Omental fat pad (tissue), 4 donors: ENCODE measurements at places on chromosomes 11 and 22.

DNA sequence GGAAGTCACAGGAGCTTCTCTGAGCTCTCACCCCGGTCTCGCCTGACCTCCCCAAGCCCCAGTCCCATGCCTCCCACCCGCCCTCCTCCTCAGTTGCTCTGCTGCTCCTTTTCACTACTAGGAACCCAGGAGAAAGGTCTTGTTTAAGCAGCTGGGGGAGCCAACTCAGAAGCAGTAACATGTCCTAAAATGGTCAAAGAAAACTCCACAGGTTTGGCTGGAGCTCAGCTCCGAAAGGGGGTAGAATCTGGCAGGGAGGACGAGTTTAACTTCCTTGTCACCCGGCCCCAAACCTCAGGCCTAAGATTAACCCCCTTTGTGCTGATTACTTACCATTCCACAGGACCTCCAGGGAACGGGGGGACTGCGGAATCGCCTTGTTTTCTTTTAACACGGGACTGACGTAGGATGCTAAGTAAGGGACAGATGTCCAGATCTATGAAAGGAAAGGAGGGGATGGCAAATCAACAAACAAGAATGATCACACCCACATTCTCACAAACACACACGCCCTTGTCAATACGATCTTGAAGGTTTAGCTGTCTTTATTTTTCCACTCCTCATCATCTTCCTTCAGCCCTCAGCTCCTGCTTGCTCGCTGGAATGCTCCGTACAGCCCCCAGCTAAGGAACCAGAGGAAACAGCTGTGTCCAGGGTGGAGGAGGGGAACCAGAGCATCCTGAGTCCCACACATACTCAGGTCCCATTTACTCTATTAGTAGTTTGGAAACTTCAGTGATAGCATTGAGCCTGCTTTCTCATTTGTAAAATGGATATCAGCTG is 13.5 kb downstream of the PCSK7 start:
- peak; percentile 21 for DNase-seq

GRCh38 chr11:70470127-70470526 is 71.8 kb downstream of the CTTN start:
- DNase-seq, result no peak

GRCh38 chr11:77748266-77748665 is 72.3 kb downstream of the RSF1 start:
- DNase-seq, result no peak

DNA sequence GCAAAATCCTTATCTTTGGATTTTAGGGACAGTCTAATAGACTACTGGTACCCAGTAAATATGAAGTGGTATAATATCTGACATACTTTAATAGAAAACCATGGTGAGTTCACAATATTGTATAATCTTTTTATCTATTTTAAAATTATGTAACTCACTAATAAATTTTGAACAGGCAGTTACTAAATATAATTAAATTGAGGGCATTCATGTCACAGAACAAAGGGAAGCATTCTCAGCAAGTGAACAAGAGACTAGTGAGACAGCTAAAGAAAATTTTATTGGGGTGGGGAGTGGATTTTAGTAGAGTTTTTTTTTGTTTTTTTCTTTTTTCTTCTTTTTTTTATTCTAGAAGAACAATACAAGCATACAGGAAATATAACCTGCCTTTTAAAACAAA is 55.0 kb downstream of the DNAJC24 start:
- DNase-seq, result no peak

GRCh38 chr11:23314162-23314561 is 453.9 kb upstream of the CCDC179 start:
- no peak for DNase-seq

DNA sequence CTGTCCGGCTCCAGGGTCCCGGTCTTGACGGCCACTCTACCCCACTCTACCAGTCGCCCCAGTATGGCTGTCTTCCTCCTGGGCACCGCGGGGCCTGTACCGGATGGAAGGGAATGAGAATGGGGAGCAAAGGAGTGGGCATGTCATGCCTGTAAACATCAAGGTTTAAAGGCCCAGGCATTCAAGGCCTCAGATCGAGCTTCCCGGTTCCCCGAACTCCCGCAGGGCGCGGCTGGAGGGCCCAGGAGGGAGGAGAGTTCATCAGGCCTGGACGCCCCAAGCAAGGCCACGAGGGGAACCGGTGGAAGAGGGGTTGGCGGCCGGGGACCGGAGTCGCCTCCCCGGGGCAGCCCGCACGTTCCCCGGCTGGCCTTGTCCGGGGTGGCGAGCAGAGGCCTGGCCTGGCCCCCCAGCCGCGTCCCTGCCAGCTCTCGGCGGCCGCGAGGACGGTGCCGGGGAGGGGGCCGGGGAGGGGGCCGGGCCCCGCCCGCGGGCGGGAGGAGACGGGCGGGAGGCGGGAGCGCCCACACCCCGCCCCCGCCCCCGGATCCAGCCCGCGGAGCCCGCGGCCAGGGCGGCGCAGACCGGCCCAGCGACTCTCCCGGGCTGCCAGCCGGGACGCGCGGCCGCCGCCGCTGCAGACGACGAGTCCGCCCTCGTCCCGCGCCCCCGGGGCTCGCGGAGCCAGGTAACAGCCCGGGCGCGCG is at the start of gene CDC42EP1:
Gene CDC42EP1 (plus strand): TSS at position 580 of the 707 bp plus-strand sequence. CDS start 5,870 bp downstream, outside the sequence.
- no peak for DNase-seq

GRCh38 chr11:127995921-127996320 is 591.4 kb downstream of the ETS1 start:
- DNase-seq, result no peak

DNA sequence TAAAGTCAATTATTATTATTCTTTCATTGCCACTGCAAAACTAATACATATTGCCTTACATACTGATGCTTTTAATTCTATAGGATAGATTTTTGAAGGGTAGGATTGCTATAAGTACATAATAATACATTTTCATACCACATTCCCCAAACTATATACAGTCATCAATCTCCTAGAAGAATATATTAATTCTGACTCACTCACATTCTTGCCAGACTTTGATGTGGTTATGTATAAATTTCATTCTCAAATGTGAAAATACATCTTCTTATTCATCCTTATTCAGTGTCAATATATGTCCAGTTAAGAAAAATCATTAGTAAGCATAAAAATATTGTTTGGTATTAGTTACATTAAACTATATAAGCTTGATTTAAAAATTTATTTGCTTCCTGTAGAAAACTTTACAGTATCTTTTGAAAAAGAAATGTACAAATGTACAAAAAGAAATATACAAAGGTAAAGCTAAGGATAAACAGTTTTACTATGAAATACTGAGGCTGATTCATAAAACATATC is 458.8 kb upstream of the CNTN5 start:
- no peak for DNase-seq
